ENCODE measurements at places on chromosomes 7 and 10.

DNA sequence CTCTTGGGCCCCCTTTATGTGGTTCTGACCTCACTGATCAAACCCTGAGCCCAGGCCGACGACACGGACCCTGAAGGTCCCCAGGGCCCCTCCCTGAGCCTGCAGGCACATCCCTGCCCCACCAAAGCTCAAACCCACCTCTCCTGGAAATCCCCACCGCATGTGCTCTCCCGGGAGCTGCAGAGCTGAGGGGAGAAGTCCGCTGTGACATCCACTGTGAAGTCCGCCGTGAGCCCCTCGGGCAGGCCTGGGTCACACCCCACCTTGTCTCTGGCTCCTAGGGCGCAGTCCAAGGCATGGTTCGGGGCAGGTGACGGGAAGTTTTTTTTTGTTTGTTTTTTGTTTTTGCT lies 100.2 kb downstream of the MICALL2 start:
- DNase-seq = peak; percentile 35

GRCh38 chr7:17274551-17275245 lies 23.8 kb upstream of the AHR start:
- DNase-seq = no peak

DNA sequence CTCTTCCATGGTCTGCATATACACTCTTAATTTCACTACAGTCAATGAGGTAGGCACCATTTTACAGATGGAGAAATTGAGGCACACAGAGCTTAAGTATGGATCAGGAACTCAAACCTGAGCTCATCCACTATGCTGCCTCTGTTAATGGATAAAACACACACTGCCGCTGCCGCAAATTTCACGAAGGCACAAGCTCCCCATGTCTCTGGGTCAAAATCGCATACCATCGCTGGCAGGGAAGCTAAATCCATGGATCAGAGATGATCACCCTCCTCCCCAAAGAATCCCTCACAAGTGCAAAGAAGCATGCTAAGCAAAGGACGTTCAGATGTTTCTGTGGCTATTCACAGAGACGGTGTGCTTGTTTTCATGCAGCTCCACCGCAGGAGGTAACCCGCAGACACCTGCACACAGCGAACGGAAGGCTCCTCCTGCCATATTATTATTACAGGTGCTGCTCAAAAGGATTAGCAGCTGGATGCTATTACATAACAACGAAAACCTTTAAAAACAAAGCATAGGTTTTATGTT lies 109.3 kb downstream of the UBE2H start:
- no peak for DNase-seq

DNA sequence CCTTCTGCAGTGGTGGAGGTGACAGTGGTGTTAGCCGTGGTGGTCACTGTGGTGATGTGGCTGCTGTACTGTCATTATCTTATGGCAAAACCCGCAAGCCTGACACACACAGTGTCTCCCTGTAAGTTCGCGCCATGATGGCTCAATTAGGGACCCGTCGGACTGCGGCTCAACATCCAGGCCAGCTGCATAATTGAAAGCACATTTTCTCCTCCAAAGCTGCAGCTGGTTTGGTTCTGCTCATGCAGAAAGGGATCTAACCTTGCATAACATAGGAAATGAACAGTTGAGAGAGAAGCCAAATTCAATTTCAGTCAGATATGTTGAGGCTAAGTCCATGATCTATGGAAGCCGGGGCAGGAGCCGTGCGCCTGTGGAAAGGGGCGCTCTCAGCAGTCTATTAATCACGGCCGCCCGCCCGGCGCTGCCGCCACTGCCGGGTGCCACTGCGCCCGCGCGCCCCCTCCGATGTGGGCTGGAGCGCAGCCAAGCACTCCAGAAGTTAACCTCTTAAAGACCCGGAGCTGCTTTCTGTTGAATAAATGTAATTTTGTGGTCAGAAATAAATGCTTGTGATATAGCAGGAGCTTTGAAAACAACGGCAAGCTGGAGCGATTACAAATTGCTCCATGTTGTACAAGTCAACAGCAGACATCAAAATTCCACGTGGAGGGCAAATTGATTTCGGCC lies 227.7 kb downstream of the CUX1 start:
- DNase-seq = peak; percentile 71

DNA sequence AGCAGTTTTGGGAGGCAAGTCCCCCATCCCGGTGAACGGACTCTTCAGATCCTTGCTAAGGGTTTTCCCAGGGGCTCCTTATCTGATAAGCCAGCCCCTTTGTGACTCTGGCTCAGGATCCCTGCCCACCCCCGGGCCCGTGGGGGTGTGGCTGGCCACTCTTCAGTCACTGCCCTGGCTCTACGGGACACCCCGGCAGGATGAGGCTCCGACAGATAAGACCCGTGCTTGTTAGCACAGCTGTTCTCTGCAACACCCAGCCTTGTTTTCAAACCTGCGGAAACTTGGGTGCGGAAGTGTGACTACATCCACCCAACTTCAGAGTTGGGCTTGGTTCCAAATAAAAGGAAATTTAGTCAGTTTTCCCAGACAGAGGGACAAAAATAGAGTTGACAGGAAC lies 66.7 kb upstream of the PODXL start:
- no peak for DNase-seq

- DNase-seq = no peak
Observed at GRCh38 chr7:147452816-147453215, 1137.8 kb upstream of the C7orf33 start.

DNA sequence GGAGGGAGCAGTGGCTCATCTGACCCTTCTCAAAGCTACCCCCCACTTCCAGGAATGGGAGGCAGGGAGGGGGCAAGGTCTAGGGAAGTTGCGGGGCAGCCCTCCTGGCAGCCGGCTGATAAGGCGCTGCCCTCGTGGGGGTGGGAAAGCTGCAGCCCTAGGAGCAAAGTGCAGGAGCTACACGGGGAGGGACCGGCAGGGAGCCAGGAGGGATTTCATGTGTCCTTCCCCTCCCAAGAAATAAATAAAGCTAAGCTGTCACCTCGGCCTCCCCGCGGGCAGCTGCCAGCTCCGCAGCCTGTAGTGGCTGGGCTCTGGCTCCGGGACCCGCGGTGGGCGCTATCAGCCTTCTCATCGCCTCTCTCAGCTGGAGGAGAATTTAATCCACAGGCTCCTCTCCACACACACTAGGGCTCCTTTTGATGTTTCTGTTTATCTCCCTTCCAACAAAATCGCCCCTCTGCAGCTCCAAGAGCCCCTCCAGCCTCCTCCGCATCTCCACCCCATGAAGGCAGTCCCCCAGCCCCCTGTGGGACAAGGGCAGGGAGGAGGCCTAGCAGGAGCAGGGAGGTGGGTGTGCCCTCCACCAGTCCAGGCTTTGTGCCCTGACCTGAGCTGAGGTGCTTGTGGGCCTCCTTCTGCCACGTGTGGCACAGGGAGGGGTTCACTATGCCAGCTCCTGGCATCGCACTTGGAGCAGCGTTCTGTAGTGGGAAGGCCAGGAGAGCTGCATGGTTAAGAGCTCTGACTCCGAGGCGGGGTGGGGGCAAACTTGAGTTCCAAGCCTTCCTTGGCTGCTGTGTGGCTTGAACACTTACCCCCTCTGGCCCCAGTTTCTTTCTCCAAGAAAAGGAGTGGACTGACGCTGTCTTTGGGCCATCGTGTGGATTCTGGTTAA lies 80.5 kb downstream of the C10orf105 start:
- DNase-seq = no peak

- peak; percentile 77 for DNase-seq
Observed at GRCh38 chr10:73110345-73110849, at the start of gene NUDT13. TSS of gene NUDT13 (plus strand) at chr10:73110455. CDS start at chr10:73114366, 3,911 bp downstream.

GRCh38 chr10:126646110-126646509 lies 24.4 kb downstream of the C10orf90 start:
- no peak for DNase-seq

DNA sequence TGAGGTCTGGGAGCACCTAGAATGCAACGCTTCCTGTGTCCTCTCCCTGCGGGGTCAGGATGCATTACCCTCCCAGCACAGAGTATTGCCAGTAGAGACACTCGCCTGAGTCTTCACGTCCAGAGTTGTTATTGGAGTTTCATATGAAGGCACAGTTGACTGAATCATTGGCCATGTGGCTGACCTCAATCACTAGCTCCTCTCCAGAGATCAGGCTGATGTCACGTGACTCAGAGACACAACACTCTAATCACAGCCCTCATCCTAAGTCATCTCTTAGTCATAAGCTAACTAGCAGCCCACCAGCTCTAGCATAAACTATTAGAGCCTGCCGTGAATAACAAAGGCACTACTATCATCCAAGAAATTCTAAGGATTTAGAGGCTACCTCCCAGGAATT lies 107.8 kb downstream of the HECW1 start:
- DNase-seq = no peak

GRCh38 chr10:34906067-34906965 lies 91.2 kb upstream of the PARD3 start:
- peak; percentile 61 for DNase-seq

DNA sequence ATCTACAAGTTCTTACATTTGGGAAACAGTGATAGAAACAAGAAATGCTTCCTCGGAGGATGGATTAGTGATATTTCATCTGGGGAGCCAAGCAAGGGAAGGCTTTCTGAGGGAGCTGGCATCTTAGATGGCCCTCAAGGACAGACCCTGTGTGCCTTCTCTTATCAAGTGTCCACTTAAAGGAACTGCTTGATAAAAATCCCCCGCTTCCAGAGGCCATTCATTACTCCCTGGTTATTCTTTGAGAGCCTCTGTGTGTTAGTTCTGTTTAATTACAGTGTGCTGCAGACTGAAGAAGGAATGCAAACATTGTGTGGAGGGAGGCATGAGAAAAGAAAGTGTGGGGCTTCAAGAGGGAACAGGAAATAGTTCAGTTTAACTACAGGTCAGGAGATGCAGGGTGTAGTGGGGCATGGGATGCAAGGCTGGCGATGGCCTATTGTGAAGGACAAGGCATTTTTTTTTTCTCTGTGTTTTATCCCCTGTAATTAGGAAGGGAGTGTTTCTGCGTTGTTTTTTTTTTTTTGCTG lies 145.4 kb downstream of the SNX10 start:
- DNase-seq = no peak

GRCh38 chr10:5447056-5447455 lies 34.7 kb downstream of the NET1 start:
- no peak for DNase-seq

DNA sequence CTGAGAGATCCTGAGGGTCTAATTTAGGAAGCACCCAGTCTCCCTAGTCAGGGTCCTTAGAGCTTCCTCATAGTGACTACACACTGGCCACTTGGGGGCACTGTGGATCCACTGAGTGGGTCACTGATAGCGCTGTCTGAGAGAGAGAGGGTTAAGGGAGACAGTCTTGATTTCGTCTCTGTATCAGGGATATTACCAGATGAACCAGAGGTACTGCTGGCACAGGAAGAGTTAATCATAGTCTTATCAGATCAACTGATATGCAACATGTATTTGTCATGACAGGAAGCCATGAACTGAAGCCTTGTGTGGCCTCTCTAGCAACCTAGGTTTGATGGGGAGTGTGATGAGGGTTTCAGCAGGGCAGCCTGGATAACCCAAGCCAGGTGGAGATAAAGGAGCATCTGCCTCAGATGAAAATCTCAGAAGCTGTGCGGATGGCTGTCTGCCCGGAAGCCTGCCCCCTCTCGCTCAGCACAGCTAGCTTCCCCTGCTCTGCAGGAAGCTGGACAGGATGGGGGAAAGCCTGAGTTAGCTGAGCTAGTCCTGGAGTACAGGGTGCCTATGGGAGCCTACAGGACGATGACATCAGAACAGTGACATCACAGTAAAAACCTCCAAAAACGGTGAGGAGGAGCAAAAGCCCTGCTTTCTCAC lies 214.0 kb upstream of the PRSS1 start:
- DNase-seq = no peak

DNA sequence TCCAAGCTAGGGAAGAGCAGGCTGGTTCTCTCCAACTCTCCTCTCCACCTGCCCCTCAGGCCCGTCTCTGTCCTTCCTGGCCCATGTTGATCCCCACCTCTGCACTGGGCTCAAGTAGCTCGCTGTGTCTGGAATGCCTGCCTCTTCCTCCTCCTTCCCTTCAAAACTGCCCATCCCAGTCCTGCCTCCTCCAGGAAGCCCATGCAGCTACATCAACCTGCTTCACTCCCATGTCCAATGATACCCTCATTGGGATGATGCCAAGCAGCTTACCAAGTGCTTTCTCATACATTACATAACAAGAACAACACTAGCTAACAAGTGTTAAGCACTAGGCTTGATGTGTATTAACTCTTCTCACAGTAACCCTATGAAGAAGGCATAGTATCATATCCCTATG lies 8.2 kb downstream of the ASB10 start:
- no peak for DNase-seq

GRCh38 chr7:42181566-42181965 lies 55.4 kb downstream of the GLI3 start:
- no peak for DNase-seq

- DNase-seq = no peak
Observed at GRCh38 chr7:98283887-98284222, 2.4 kb downstream of the BRI3 start.

- DNase-seq = no peak
Observed at GRCh38 chr10:54667136-54667535, 133.9 kb downstream of the PCDH15 start.

DNA sequence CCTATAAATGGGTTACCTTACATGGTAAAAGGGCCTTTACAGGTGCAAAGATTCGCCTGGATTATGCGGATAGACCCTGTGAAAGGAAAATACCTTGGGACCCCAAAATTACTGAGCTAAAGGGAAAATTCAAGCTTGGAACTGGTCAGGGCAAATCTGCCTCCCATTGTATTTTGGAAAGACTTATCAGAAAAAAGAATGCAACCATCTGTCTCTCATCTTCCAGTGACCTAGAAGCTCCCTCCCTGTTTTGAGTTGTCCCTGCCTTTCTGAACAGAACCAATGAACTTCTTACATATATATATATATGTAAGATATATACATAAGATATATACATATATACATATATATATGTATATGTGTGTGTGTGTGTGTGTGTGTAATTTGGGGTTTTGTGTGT lies 583.8 kb downstream of the CALN1 start:
- no peak for DNase-seq

DNA sequence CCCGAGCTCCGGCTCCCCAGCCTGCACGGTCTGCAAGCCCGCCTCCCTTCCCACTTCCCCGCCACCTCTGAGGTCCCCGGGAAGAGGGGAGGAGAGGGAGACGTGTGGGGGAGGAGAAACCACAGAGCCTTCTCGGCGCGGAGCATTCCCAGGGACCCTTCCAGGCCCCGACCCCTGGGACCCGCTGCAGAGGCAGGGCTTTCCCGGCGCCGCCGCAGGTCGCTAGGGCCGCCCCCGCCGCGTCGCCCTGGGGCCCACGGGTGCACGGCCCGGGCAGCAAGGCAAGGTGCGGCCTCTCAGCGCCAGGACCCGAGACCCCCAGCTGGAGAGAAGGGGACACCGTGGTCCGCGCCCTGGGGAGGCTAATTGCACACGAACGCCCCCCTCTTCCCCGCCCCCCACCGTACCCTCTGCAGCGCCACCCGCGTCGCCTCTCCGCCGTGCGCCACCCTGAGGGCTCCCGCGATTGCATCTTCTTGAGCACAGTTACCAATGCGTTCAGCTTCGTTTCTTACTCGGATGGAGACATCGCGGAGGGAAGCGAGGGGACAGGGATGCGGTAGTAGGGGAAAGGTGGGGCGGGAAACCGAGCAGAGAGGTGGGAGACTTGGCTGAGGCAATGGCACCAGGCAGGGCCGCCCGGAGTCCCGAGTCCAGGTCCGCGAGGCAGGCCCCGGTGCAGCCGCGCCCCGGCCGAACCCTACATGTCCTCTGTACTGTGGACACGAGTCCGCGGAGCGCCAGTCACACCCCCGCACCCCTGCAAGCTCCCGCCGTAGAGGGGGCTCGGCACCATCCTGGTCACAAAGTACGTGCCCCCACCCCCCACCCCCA lies 28.9 kb downstream of the SKIDA1 start:
- peak; percentile 80 for DNase-seq

GRCh38 chr7:13774976-13775375 lies 214.5 kb downstream of the ETV1 start:
- no peak for DNase-seq

Measured in right forelimb (tissue), 1 donor.